Amygdala (tissue), 56 donors: ENCODE measurements at places on chromosomes 2 and 18.

GRCh38 chr2:173667014-173667413, 298.2 kb downstream of the SP3 start:
- DNase-seq: no peak

- no peak for DNase-seq
Observed at GRCh38 chr2:231463698-231464575, at the start of gene NCL. Gene NCL (minus strand): TSS chr2:231464484. CDS start chr2:231464353, 131 bp downstream.

DNA sequence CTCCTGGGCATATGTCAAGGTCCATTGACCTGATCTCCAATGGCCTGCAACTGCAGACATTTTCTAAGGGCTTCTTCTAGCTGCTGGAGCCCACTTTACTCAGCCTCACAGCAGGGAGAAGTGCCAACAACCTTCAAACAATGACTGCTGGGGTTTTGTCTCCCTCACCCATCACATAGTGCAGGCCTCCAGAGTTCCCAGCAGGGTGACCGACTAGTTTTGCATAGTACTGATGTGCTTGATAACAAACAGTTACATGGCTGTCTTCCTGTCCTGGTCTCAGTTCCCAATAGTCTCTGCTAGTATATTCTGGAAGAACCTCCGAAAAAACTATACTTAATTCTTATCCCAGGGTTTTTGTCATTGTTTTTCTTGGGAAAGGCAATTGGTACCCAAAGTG, 10.4 kb upstream of the NETO1 start:
- no peak for DNase-seq

- no peak for DNase-seq
Observed at GRCh38 chr2:66897691-66898150, 462.8 kb downstream of the MEIS1 start.

DNA sequence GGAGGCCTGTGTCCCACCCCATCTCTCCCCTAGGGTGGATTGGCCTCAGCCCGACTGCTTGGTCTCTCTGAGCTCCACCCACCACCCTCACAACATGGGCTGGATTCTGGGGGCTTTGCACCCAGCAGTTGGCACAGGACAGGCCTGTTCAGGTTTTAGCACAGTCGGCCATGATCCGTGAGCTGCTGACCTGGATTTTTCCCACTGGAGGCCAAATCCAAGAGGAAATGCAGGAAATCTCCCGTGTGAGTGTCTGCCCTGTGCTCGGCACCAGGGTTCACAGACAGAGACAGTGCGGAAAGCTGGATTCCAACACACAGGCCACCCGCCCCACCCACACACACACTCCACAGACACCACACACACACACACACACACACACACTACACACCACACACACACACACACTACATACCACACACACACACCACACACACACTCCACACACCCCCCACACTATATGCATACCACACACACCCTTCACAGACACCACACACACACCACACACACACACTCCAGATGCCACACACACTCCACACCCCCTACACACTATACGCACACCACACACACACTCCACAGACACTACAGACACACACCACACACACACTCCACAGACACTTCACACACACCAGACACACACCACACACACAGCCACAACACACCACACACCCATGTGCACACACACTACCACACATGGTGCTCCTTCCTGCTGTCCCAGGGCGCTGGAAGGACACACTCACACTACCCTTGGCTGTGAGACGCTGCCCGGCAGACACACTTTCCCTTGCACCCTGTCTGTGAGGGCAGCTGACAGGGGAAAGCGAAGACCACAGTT, 14.1 kb downstream of the MBP start:
- no peak for DNase-seq
